ENCODE measurements at places on chromosomes 4 and X.
A peak's percentile ranks its signal among the peaks of the same experiment; 100 is the strongest.

GRCh38 chrX:20217271-20217670, 49.4 kb downstream of the RPS6KA3 start:
- peak; percentile 11 for DNase-seq

- no peak for DNase-seq
Observed at GRCh38 chrX:57044245-57044644, 48.9 kb upstream of the SPIN3 start.

DNA sequence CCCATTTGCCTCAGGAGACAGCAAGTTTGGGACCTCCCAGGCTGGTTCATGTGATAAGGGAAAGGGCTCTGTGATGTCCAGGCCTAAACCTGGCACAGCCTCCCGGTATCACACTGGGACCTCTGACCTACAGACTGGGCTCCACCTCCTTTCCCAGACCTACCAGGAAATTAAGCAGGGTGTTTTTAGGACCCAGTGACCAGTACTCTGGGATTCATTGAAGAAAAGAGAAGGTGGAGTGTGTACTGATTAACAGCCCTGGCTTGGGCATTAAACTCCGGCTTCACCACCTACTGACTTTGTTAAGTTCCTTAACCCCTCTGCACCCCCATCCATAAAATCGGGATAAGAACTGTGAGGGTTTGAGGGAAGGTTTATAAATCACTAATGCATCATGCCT, 28.6 kb downstream of the ASB9 start:
- DNase-seq, result no peak

- DNase-seq, result peak; percentile 27
Observed at GRCh38 chr4:171812665-171813525, at the start of gene GALNTL6. Gene GALNTL6, plus strand, starts transcription at chr4:171813404.

- no peak for DNase-seq
Observed at GRCh38 chrX:135543924-135544323, 23.5 kb downstream of the INTS6L start.

DNA sequence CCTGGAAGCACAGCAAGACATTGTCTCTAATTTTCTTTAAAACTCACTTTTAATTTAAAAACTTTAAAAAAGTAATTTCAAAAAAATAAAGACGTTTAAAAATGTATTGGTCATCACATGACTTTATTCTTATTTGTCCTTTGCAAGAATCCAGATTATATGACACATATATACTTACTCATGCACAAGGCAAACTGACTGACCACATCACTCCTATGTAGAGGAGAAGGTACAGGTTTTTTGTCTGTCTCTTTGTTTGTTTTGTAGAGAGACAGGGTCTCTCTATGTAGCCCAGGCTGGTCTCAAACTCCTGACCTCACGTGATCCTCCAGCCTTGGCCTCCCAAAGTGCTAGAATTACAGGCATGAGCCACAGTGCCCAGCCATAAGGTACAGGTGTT, 28.6 kb downstream of the MAML3 start:
- no peak for DNase-seq

DNA sequence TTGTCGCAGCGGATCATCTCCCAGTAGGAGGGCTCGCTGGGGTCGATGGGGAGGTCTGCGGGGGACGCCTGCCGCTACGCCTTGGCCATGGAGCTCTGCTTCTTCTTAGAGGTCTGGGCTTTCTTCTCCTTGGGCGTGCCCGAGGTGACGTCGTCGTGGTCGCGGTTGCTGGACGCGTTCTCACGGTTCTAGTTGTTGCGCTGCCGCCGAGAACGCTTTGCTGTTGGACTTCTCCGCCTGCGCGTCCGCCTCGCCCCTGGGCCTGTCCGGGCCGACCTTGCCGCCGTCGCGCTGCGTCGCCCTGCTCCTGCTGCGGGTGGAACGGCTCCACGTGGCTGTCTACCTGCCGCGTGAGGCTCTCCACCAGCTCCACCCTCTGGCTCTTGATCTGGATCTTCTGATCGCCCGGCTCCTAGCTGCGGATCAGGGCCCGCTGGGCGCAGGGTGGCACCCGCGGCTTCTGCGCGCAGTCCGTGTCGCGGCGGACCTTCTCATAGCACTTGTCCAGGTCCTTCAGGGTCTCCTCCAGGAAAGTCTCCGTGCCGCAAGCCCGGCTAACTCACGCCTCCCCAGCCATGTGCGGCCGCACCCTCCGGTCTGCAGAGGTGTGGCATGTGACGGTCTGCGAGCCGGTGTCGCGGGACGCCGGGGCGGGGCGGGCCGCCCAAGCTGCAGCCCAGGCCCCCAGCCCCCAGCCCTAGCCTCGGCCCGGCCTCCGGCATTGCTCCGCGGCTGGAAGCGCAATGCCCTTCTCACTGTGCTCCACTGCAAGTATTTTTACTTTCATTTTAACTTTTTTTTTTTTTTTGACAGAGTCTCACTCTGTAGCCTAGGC, 40.5 kb upstream of the OGT start:
- DNase-seq, result peak; percentile 71

DNA sequence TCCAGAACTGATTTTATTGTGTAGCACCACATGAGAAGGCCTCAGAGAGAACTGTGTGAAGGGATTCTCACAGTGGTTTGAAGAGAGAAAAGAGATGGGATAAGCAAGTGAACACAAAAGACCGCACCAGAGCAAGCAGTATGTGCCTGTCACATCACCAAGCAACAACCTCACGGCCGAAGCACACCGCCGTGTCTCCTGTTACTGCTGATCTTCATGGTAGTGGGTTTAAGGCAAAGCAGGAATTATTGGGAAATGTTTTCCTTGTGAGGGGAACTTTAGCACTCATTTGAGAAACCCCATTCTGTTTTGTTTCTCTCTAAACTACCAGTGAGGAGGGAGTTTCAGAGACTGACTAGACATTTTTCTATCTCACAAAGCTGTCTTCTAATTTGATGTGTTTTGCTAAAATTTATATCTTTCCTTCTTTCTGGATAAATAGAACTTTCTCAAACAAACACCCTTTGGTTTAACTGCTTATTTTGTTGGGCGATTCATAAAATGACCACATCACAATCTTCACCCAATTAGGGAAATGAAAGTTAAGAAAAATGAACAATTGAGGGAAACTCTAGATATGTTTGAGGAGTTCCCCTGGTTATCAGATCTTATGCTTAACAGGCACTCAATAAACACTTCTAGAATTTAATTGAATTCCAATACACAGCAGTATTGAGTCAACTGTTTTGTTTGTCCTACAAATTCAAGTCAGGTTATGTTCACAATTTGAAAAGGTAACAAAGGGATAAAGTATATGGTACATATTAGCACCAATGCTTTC, 16.5 kb downstream of the SH3KBP1 start:
- no peak for DNase-seq

DNA sequence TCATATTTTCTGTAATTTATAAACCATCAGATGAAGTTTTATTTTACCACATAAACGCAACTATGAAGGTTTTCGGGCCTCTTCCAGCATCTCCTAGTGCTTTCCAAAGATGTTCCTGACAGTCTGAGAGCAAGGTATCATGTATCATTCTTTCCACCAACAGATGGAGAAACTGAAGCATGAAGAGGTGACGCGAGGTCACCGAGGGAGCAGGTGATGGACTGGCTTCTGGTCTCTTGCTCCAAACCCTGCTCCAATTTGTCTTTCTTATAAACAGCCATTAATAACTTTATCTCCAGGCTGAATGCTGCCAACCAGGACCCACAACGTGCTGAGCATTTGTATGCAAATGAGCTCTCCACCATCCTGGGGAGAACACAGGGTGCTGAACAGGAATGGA, 86.3 kb upstream of the MAML3 start:
- DNase-seq, result no peak

DNA sequence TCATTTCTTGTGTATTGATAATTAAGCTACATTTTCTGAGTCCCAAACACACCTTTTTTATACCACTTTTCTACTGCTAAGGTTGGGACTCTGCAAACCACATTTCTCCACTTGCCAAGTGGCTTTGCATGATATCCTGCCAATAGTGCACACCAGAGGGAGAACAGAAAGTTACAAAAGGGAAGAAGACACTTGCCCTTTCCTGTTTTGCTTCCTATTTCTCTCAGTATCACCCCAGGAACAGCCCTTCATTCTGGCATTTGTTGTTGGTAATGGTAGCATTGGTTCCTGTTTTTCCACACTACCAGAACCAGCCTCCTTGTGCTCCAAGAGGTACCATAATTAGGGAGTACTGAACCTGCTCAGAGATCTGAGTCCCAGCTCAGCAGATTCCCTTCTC, 87.1 kb downstream of the HDX start:
- no peak for DNase-seq

DNA sequence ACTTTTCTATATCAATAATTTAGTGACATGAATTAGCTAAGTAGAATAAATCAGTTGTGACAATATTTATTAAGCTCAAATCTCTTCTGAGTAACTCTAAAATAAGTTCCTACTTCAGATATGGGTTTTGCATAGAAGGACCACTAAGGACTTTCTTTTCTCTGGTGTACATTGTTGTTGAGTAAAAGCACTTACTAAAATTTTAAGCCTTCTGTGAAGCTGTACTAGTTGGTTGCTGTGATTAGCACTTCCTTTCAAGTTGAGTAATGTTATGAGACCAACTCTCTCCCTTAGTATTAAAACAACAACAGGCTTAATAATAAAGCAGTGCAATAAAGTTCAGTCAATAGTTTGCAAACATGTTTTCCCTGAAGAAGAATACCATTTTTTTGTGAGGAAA, 667.4 kb upstream of the NDST4 start:
- no peak for DNase-seq

DNA sequence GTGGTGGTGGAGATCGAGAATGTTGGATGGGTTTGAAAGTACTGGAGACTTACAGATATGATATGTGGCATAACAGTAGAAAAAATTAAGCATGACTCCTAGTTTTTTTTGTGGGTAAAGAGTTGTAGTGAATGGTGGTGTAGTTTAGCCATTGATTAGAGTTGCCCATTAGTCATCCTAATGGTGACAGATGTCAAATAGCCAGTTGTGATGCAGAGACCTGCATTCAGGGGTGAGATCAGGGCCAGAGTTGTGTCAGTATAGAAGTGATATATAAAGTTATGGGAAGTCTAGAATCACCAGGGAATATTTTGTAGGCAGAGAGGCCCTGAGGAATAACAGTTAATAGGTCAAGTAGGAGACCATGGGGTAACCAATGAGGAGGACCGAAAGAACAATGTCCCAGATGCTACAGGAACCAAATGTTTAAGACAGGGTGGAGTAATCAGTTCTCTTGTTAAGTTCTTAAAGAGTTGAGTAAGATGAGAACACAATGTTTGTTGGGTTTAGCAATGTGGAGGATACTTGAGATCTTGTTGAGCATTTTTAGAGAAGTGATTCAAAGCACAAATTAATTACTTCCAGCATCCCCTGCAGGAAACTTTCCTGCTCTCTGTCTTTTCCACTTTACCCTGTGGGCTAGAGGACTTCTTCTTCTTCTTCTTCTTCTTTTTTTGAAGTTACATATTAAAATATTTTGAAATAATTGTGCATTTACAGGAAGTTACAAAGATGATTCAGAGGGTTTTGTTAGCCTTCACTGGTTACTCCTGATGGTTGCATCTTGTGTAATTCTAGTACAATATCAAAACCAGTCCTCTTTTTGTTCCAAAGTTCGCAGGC, 13.3 kb downstream of the SGMS2 start:
- peak; percentile 40 for DNase-seq

- no peak for DNase-seq
Observed at GRCh38 chrX:87805829-87806490, 288.4 kb downstream of the KLHL4 start.

DNA sequence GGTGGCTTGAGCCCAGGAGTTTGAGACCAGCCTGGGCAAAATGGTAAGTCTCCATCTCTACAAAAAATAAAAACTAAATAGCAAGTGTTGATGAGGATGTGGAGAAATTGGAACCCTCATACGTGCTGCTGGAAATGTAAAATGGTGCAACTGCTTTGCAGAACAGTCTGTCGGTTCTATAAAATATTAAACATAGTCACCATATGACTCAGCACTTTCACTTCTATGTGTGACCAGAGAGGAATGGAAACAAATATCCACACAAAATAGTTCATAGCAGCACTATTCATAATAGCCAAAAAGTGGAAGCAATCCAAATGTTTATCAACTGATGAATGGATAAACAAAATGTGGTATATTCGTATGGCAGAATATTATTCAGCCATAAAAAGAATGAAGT, 60.8 kb upstream of the FMR1 start:
- DNase-seq, result no peak
